ENCODE measurements at places on chromosomes 12 and 14.

GRCh38 chr14:83988275-83988674 is 1541.7 kb upstream of the FLRT2 start:
- DNase-seq, result no peak

- peak; percentile 44 for DNase-seq
These were observed 30.3 kb downstream of the CD9 start for GRCh38 chr12:6230321-6231110.

DNA sequence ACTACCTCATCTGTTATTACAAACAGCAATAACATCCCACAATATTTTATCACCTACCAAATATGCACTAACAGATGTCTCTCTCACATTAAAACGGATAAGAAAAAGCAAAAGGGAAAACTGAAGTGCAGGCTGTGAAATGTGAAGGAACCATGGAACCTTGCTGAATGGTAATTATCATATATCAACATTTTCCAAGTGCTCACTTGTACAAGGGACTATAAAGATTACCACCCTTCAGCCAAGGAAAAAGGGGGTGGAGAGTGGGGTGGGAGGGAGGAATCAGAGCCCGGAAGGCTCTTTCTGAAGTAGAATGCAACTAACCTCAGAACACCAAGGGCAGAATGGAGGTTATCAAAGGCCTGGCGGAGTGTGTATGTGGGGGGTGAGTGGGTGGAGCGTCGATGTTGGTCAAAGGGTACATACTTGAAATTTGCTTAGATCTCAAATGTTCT is 1.2 kb downstream of the SNX6 start:
- no peak for DNase-seq

DNA sequence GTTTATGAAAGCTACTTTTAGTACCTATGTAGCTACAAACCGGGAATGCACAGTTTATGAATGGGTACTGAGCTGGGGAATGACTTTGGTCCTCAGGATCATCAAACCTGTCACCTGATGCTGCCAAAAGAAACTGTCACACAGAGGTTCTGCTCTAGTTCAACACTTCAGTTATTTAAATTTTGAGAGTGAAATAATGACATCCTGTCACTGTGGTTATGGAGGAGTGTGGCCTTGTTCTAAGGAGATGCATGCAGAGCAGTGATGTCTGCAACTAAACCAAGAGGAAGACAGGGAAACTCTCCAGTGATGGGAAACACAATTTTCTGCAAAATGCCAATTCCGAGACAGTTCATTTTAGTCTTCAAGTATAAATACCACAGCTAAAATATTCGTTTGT is 4.8 kb upstream of the AEBP2 start:
- no peak for DNase-seq

DNA sequence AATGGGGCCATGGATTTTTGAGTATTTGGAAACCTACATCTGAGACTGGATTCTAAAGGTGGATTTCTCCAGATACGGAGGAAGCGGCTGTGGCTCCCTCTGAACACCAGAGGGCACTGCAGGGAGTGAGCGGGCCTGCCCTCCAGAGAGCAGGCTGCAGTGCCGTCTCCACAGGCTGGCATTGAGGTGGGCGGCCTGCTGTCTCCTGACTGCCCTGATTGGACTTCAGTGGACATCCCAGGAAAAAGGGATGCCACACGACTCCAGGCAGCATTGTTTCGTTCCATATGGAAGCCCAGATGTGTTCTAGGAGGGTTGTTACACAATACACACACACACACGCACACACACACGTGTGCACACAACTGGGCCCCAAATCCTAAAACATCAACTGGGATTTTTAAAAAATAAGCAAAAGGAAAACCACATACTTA is 20.9 kb upstream of the ANO2 start:
- peak; percentile 44 for DNase-seq

- DNase-seq, result no peak
These were observed 83.0 kb upstream of the PIWIL1 start for GRCh38 chr12:130254461-130255276.

DNA sequence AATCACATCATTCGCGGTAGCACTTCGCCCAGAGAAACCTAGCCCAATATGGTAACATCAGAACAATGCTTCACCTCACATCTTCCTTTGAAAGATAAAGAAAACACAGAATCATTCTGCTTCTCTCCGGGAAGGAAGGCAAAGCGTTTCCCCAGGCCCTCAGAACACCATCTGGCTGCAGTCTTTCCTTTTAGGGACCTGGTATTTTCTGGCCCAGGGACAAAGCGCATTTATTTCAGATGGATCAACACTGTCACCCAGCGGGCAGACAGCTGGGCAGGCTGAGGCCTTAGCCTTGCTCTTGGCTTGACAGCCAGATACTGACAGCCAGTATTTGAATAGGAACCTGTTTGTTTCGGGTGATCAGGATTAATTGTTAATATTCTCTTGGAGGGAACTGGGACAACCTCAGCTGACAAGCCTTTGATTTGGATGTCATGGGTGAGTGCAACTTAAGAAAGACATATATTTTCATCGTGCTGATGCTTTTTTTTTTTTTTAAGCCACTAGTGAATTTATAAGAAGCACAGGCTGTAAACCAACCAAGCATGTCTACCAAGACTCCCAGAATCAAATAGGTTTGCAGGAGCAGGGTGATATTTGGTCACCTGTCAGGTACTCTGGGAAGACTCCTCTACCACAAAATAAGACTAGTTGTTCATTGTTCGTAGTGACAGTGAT is 118.9 kb downstream of the VEZT start:
- DNase-seq, result no peak

GRCh38 chr12:113440947-113441782 is 19.0 kb downstream of the SDSL start:
- DNase-seq, result no peak

GRCh38 chr12:55716582-55716957 is 724 bp downstream of the BLOC1S1 start:
- DNase-seq, result no peak

DNA sequence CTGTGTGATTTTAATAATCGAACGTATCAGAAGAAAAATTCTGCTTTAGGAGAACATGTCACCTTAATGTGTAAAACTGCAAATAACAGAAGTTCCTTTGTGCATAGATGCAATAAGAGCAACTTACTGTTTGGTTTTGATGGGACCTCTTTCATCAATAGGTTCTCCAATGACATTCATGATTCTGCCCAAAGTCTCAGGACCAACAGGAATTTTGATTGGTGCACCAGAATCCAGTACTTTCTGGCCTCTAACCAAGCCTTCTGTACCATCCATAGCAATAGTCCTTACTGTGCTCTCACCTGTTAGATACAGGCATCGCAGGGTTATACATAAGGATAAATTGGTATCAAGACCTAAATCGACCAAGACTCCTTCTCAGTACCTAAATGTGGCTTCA is 1.1 kb downstream of the ATP5F1B start:
- no peak for DNase-seq

DNA sequence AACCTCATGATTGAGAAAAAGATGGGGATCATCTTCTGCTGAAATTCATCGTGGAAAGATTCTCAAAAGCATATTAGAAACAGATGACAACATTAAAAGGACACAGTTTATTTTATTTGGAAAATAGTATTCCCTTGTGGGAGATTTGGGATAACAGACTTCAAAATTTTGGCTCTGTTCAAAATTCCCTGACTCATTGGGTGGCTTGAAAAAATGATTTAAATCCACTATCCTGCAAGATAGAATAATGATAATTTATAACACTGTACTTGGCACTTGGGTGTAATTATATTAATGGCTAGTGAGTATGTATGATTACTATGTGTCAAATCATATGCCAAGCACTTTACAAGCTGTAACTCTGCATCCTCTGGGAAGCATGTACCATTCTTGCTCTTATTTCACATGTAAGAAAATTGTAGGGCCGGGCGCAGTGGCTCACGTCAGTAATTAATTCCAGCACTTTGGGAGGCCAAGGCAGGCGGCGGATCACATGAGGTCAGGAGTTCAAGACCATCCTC is 128.8 kb downstream of the LMNTD1 start:
- no peak for DNase-seq

- DNase-seq, result no peak
These were observed 3.1 kb upstream of the RIC8B start for GRCh38 chr12:106771425-106771824.
